ENCODE measurements at places on chromosomes 2 and 18. TPM values are rescaled to one million over a fixed set of nuclear protein-coding genes. Genes with fewer than 3 reads are reported as not detected.

The RIT2 gene
- total RNA-seq: not detected

The SOX11 gene
- total RNA-seq: under 0.01 TPM

The CERKL gene
- total RNA-seq: not detected

The DSG4 gene
- not detected for total RNA-seq

The CD8A gene
- total RNA-seq: not detected

The GKN2 gene
- total RNA-seq: not detected

The TOGARAM2 gene
- total RNA-seq: 0.14 TPM

The ZNF385B gene
- total RNA-seq: not detected

The DLGAP1 gene
- 0.14 TPM for total RNA-seq

The NEUROD1 gene
- total RNA-seq: not detected

The TMEM198 gene
- total RNA-seq: 1.3 TPM

The C1GALT1C1L gene
- total RNA-seq: 0.57 TPM

The KHK gene
- 0.55 TPM for total RNA-seq

The NYAP2 gene
- total RNA-seq: not detected

The FOSL2 gene
- total RNA-seq: 59.2 TPM

The ACYP2 gene
- total RNA-seq: 14.3 TPM

The CXCR1 gene
- not detected for total RNA-seq

The PARD3B gene
- total RNA-seq: 19.1 TPM

The CD226 gene
- total RNA-seq: 0.85 TPM

The CKAP2L gene
- 0.74 TPM for total RNA-seq

The EGR4 gene
- not detected for total RNA-seq

The LCT gene
- total RNA-seq: not detected

The CDH7 gene
- under 0.01 TPM for total RNA-seq

The DHRS9 gene
- total RNA-seq: 0.09 TPM

The EHBP1 gene
- 86.7 TPM for total RNA-seq

The APCDD1 gene
- total RNA-seq: 0.09 TPM

The CYP27C1 gene
- total RNA-seq: 0.18 TPM

The MOCOS gene
- 11.0 TPM for total RNA-seq

The POTEJ gene
- total RNA-seq: not detected

The RNF125 gene
- total RNA-seq: 0.28 TPM

The TTR gene
- not detected for total RNA-seq

The MLPH gene
- total RNA-seq: 12.2 TPM

The EML6 gene
- 1.8 TPM for total RNA-seq

The PDCL3 gene
- 10.2 TPM for total RNA-seq

The B3GNT7 gene
- total RNA-seq: under 0.01 TPM

The HMSD gene
- under 0.01 TPM for total RNA-seq

The SKA1 gene
- total RNA-seq: 6.6 TPM

The HDAC4 gene
- total RNA-seq: 15.5 TPM

The COL4A4 gene
- total RNA-seq: 0.14 TPM

The TXNDC2 gene
- under 0.01 TPM for total RNA-seq

The ACTG2 gene
- total RNA-seq: 20.1 TPM

The CDH2 gene
- 33.7 TPM for total RNA-seq

The BAZ2B gene
- 36.6 TPM for total RNA-seq

The SKOR2 gene
- total RNA-seq: not detected

The ING5 gene
- total RNA-seq: 27.7 TPM

The CHRND gene
- not detected for total RNA-seq

The SRD5A2 gene
- total RNA-seq: not detected

The NEB gene
- 0.18 TPM for total RNA-seq

The TMEM37 gene
- total RNA-seq: 0.37 TPM

The MBOAT2 gene
- 39.4 TPM for total RNA-seq

The BOD1L2 gene
- not detected for total RNA-seq

The RSAD2 gene
- 0.55 TPM for total RNA-seq

The LYG2 gene
- not detected for total RNA-seq

The RAD51AP2 gene
- total RNA-seq: not detected

The SP140 gene
- under 0.01 TPM for total RNA-seq

The ERICH2 gene
- 1.2 TPM for total RNA-seq

The TLX2 gene
- total RNA-seq: not detected

The TET3 gene
- total RNA-seq: 2.1 TPM

The SERPINB11 gene
- total RNA-seq: not detected
